Stimulated activated CD4-positive, alpha-beta T cell treated with anti-CD3 and anti-CD28 coated beads, Interleukin-1b, Interleukin-23, amount 100 ng/mL, for 1 hour (primary cell): ENCODE measurements at places on chromosomes 5 and 9.

- DNase-seq: no peak
Observed at GRCh38 chr5:116738239-116738614, 163.6 kb upstream of the SEMA6A start.

DNA sequence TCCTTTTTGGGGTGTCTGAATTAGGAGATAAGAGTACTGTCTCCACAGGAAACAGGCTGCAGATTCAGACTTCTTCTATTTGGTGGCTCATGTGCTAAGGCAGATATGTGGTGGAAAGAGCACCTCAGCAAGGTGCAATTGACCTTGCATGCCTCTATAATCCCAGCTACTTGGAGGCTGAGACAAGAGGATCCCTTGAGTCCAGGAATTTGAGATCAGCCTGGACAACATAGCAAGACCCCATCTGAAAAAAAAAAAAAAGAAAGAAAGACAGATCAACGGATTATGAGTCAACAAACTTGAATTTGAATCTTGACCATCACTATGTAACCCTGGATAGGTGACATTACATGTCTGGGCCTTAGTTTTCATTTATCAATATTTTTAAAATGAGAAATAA lies 44.4 kb downstream of the RFK start:
- no peak for DNase-seq

- no peak for DNase-seq
Observed at GRCh38 chr5:91139572-91140200, 243.4 kb downstream of the ARRDC3 start.

- DNase-seq: no peak
Observed at GRCh38 chr5:100469767-100470166, 65.4 kb upstream of the FAM174A start.

GRCh38 chr5:73822989-73823339 lies 197.0 kb downstream of the ARHGEF28 start:
- no peak for DNase-seq

- DNase-seq: no peak
Observed at GRCh38 chr5:86070719-86071118, 547.0 kb upstream of the COX7C start.

GRCh38 chr5:169426784-169427183 lies 125.8 kb upstream of the SLIT3 start:
- no peak for DNase-seq

- DNase-seq: no peak
Observed at GRCh38 chr5:159441441-159441840, 111.2 kb upstream of the IL12B start.

DNA sequence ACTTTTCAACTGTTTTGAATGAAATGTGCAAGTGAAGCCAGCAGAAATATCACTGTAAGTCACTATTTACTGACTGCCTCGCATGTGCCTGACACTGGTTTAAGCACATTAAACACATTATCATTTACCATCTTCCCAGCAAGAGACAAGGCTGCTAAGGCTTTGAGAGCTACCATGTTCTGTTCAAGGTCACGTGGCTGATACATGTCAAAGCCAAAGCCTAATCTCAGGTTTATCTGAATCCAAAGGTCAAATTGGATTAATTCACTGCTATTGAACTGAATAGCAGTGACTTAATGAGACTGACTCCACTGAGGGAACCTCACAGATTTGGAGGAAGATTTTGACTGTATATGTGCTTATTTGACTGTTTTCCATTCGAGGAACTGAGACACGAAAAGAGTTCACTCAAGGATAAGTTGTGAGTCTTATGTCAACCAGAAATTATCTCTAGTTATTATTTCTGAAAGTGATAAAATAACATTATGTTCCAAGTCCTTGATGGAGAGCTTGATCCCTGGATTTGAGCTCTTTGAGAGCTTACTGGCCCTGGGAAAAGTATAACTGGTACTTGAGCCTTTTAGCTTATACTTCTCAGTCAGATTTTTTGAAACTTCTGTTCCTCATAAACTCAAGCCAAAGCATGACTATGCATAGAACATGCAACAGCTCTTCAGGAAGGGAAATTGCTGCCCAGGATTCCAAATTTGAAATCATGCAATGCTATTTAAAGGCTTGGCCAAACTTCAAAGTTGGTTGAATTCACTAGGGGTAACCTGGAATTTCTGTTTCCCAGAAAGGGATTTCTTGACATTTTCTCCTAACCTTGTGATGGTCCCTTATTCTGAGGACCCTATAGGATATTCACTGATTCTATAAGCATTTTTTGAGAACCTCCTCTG lies 23.4 kb upstream of the ARHGAP26 start:
- DNase-seq: no peak

- DNase-seq: no peak
Observed at GRCh38 chr9:33932078-33932807, 115.3 kb downstream of the UBE2R2 start.

DNA sequence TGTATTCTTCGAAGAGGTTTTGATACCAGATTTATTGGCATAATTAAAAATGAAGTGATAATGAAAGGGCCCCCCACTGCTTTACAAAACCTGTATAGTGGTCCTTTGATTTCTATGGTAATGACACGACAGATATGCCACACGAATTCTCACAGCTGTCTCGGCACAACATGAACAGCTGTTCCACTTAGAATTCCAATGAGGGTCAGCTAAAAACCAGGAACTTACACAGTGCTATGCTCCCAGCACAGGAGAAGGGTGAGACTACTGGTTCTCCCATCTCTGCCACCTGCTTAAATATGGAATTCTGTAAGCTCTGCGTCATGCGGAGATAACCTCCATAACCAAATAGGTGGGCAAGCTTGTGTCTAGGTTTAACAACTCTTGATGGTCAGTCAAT lies 183.0 kb upstream of the EFNA5 start:
- DNase-seq: no peak

- DNase-seq: no peak
Observed at GRCh38 chr5:65718576-65719310, 3.2 kb downstream of the SGTB start.

DNA sequence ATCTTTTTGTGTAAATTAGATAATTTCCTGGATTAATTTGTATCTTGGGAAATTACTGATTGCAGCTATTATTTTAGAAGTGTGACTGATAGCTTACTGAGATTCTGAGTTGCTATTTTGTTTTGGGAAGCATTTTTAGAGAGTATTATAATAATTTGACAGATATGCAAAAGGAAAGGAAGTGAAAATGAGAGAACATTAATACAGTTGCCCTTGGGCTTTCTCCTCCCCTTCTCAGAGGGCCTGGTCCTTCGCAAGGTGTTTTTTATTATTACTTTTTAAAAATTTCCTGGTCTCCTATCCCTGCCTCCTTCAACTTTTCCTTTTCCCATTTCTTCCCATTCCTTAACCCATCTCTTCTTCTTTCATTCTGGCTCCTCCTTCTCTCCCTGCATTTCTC lies 32.6 kb downstream of the UBAP1 start:
- DNase-seq: no peak

DNA sequence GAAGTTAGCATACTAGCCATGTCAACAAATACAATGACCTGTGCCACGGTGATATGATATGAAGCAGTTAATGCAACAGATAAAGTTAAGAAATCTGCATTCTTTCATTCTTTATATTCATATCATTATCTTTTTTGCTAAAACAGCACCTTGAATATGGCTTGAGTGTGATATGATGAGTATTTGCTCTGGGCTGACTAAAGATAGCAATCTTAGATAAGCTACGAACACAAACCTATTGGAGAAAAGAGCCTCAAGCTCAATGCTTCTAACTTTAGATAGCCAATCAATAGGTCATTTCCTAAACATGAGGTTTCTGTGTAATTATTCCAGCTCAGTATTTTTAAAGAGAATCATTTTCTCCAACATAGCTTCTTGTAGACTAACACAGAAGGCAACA lies 61.7 kb downstream of the NR2F1 start:
- DNase-seq: no peak

DNA sequence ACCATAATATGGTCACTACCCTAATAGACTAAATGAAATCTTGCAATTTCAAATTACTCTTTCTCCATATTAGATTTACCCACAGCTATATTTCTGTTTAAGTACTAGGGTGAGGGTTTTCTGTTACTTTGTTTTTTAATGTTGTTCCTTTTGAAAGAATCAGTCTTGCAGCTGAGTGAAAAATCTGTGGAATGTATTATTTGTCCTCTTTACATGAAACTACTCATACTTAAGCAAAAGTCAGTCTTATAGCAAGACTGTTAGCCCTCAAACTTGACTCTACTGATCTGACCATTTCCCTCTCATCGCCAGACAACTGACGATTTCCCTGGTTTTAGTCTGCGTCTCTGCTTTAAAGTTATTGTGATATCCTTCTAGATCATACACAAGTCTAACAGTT lies 84.0 kb downstream of the PIK3R1 start:
- DNase-seq: no peak

GRCh38 chr9:95092262-95093072 lies 225.0 kb downstream of the FANCC start:
- no peak for DNase-seq

DNA sequence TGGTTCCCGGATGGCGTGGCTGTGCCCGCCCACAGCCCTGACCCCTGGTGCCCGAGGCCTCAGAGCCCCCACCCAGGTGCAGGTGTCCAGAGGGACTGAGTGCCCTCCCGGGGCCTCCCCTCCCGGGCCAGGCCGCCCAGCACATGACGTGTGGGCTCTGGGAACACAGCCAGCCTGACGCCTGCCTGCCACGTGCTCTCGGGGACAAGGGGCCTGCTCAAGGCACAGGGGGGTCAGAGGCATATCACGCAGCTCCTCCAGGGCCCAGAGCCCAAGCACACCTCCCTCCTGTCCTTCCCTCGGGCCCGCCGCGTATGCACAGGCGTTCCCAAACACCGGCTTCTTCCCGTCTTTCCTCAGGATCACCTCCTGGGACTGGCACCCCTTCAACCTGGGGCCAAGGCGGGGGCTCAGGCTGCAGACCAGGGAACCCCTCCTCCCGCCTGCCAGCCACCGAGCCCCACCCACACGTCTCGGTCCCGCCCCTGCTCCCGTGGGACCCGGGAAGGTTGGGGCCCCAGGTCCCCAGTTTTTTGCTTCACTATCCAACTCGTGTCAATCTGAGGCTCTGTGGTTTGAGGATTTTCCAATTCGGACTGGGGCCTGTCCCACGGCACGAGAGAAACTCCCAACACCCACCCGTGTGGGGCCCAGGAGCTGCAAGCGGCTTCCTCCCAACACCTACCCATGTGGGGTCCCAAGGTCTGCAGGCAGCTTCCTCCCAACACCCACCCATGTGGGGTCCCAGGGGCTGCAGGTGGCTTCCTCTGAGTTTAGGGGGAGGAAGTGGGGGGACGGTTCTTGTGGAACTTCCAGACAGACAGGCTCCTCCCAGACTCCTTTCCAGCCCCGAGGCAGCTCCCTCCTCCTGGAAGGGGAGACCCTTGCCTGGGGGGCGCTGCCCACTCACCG lies 1.5 kb downstream of the LCN10 start:
- DNase-seq: no peak

DNA sequence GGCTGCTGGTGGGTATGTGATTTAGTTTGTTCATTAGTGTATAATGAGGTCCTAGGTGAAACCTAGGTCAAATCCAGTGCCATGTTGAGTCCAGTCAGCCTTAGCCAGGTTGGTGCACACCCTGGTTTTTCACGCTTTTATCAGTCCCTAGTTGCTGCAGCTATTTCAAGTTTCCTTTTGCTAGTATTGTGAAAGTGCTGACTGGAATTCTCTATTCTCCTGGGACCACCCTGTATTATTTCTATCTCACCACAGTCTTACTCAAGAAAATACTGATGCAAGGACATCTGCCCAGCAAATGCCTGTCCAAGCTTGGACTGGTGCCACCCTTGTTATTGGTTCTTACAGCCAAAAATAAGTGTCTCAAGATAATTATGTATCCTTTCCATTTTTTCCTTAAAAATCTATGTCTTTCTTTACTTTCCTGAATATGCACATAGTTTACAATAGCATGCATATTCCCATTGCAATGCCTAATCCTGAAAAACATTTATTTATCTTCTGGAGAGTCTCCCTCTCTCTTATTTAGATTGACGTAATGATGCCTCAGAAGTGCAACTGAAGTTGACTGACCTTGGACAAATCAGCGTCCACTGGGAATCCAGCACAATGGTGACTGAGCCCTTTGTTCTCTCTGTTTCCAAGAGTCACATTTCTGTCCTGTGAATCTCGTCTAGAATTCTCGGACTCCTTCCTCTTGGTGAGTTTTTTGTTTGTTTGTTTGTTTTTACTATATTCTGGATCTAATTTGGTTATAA lies 1075.0 kb downstream of the CDH9 start:
- no peak for DNase-seq

DNA sequence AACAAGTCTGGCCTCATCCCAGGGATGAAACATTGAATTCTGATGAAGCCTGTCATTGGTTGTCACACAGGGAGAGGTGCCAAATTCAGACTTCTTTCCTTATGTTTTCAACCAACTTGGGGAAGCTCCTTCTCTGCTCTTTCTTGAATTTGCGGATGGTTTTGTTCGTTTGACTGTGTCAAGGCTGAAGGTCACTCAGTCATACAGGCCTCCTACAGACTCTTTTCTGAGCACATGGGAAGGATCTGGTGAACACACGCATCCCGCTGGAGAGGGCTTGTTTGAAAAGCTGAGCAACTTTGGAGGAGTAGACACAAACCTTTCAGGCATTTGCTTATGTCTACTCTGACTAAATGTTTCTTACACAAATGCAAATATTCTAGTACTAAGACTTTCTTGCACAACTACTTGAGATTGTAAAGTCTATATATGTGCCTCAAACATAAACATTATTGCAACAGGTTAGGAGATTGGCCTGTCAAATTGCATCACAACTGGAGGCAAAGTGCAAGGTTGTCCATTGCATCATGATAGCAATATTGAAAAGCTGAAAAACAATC lies 151.5 kb upstream of the NR3C1 start:
- DNase-seq: no peak

GRCh38 chr9:114555696-114556095 lies 31.9 kb upstream of the ATP6V1G1 start:
- DNase-seq: no peak

- no peak for DNase-seq
Observed at GRCh38 chr9:14321517-14322130, 7.7 kb upstream of the NFIB start.

DNA sequence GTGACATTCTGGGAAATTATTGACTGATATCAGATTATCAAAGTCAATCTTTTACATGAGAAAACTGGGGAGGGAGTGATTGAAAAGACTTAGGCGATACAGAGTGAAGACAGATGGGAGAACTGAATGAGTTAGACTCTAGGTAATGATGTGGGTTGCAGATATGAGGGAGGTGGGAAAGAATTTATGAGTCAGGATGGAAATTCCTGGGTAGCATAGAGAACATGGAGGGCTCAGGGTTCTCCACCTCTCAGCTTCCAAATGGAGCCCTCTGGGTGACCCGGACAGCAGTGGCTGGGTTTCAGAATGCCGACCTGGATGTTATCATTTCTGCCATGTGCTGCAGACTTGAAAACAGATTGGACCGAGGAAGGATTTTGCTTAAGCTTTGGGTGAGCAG lies 75.4 kb upstream of the SHB start:
- DNase-seq: no peak

- no peak for DNase-seq
Observed at GRCh38 chr5:58411372-58411771, 48.5 kb downstream of the PLK2 start.

- DNase-seq: no peak
Observed at GRCh38 chr9:87818308-87818707, 64.4 kb upstream of the SPATA31E1 start.

GRCh38 chr5:50962934-50963872 lies 296.8 kb downstream of the PARP8 start:
- DNase-seq: no peak
